ENCODE measurements at places on chromosomes 5 and 9. TPM values are rescaled to one million over a fixed set of nuclear protein-coding genes. Genes with fewer than 3 reads are reported as not detected.

SEC61B gene
- total RNA-seq, result 87.8 TPM

- no peak for DNase-seq
Observed at GRCh38 chr9:137299203-137299565, 2.9 kb downstream of the NRARP start.

GRCh38 chr5:164335837-164336236, 830.4 kb downstream of the MAT2B start:
- DNase-seq, result no peak

DNA sequence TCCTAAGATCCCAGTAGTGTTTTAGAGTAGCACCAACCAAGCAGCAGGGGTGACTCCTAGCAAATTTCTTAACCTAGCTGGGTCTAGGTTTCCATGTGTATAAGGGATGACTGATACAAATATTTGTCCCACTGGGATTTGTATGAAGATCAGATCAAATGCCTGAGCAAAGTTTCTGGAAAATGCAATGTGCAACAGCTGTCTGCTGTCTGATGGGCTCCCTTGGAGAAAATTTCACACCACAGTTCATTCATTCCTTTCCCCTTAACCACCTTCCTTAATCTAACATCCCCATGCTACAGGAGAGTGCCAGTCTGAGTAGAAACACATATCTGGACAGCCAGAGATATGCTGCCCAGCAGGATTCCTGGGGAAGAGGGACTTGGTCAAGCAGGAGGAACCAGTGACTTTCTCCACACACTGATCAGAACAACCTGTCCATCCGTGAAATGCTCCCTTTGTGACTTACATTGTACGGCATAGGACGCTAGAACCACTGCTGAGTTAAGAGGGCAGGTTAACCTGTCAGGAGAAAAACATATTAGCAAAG, 53.3 kb downstream of the PTPN3 start:
- DNase-seq, result no peak

DNA sequence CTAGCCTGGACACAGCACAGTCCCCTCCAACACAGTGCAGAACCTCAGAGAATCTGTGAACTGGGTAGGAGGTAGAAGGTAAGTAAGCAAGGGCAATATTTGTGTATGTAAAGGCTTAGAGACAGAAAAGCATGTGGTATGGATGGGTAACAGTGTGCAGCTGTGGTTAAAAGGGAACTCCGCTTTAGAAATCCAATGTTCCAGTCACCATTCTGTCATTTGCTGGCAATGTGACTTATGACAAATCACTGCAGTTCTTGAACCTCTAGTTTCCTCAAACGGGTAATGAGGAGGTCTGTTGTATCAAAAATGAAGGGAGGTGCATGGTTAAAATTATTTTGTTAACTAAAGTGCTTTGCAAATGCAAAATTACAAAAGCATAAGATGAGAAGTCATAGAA, 125.5 kb upstream of the IFNE start:
- no peak for DNase-seq

DNA sequence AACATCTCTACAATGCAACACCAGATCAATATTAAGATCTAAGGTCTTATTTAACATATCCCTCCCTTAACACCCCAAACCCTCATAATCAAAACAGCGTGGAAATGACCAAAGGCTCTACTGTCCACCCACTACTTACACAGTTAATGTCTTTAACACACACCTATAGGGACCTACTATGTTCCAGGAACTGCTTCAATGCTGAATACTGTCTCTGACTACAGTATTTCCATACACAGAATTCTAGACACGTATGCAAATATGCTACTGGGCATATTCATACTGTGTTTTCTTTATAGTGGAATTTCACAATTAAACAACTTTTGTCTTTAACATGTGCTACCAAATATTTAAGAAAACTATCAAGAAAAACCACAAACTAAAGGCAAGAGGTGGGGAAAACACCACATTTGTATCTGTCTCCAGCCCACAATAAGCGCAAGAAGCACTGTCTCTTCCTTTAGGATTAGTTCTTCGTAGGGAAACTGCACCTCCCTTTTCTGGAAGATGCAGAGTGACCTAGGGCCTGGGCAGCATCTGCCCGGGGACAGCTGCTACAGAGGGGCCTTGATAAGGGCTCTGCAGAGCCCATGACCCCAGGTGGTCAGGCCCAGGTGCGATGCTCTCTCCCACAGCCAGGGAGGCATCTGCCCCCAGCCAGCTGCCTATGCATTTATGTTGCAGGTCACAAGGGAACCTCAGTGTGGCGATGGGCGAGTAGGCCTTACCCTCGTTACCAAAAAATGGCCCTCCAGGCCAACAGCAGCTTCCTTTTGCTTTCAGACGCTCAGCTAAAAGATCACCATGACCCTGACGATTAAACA, 55.2 kb downstream of the PSMB7 start:
- DNase-seq, result no peak

DNA sequence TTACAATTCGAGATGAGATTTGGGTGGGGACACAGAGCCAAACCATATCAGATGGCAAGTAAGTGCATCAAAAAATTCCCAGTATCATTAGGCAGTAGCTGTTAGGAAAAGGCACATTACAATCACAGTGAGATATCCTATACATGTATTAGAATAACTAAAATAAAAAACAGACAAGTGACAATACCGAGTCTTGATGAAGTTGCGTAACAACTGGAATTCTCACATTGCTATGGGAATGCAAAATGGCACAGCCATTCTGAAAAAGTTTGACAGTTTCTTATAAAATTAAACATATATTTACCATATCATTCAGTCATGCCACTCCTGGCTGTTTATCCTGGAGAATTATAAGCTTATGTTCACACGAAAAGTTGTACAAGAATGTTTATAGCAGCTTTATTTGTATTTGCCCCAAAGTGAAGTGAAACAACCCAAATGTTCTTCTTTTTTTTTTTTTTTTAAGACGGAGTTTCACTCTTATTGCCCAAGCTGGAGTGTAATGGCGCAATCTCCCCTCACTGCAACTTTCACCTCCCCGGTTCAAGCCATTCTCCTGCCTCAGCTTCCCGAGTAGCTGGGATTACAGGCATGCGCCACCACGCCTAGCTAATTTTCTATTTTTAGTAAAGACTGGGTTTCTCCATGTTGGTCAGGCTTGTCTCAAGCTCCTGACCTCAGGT, 93.1 kb upstream of the TLE1 start:
- no peak for DNase-seq

DNA sequence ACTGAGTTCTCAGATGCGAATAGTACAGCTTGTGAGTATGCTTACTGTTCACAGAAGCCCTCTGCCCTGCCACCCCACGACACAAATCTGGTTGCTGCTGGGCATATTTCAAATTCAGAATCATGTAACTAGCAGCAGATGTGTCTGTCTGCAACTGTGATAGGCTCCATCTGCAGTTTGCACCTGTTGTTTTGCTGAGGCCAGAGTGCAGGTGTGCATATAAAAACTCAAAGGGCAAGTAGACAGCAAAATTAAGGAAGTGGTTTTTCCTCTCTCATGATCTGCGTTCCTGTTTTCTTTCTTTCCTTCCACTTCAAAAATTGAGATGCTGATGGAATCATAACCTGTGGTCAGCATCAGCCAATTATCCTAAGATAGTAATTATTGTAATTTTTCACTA, 1000.5 kb downstream of the PTPRD start:
- DNase-seq, result no peak

DNA sequence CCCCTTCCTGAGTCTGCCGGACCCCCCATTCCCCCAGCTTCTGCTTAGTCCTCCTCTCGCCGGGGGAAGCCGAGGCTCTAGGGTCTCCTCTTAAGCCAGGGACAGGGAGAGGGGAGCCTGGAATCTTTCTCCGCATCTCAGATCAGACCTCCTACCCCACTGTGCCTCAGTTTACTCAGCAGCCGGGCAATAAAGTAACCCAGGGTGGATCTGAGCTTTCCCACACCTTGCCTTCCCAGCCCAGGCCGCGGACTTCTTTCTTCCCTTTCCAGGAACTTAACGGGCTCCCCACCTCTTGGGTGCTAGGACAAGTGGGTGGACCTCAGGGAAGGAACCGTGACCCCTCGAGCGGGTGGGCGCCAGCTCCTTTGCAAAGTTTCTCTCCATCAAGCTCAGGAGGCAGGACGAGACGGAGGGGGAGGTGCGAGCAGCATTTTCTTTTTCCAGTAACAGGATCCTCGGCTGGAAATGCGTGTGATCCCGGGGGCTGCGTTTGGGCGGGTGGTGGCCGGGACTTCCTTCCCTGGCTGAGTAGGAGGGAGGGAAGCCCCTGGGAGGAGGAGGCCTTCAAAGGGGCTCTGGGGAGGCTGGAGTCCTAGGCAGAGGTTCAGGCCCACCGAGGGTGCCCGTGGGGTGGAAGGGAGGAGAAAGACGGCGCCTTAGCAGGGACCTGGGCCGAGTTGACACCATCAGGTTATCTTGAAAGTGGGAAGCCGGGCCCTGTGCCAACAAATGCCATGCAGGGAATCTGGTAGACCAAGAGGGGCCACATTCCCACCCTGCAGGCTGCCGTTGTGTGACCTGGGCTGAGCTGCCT, 795 bp downstream of the DAB2IP start:
- no peak for DNase-seq

- DNase-seq, result no peak
Observed at GRCh38 chr9:132230605-132231004, 68.7 kb downstream of the NTNG2 start.

GRCh38 chr5:125139590-125139989, 393.2 kb upstream of the ZNF608 start:
- no peak for DNase-seq

- DNase-seq, result no peak
Observed at GRCh38 chr9:4826417-4827166, 33.8 kb downstream of the RCL1 start.

DNA sequence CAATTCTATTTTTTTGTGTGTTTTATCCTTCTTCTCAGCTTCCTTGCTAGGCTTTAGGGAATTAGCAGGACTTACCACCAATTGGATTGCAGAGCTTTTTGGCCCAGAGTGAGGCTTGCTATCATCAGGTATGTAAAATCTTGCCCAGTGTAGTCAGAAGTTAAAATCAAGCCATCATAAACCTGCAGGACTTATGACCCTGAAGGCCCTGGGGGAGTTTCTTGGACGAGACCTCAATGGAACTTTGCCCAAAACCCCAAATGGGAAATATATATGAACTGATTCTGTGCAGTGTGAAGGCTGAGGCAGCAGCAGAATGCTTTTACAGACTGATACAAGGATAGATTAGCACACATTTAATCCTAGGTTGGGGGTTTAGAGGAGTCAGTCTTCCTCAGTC, 287.0 kb downstream of the SH3GL2 start:
- no peak for DNase-seq

- peak; percentile 54 for DNase-seq
Observed at GRCh38 chr9:91421128-91421765, 2.4 kb downstream of the NFIL3 start.

- no peak for DNase-seq
Observed at GRCh38 chr5:177294632-177295031, 8.9 kb downstream of the RAB24 start.

DNA sequence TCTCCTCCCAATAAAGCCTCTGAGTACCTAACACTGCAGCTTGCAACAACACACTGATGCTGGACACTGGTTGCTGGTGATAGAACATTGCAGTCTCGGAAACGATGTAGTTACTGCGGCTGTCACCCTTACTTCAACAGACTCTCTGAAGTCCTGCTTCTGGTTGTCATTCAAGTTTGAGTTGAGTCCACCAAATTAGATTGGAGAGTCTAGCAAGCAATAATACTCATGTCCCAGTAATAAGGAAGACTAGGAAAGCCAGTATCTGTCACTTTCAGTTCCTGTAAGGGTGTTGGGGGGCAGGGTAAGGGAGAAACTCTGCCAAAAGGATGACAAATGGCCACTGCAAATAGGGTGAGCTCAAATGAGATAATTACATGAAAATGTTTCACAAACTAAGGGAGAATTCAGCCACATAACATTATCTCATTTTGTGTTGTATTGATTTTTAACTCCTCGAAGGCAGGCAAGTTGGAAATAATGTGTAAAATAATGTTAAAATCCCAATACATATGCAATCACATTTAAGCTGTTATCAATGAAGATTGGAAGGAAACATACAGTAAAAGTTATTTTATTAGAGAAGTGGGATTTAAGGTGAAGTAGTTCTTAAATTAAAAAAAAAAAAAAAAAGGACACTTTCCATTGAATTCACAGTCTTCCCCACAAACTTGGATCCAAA, 849 bp upstream of the IFT74 start:
- DNase-seq, result no peak

DNA sequence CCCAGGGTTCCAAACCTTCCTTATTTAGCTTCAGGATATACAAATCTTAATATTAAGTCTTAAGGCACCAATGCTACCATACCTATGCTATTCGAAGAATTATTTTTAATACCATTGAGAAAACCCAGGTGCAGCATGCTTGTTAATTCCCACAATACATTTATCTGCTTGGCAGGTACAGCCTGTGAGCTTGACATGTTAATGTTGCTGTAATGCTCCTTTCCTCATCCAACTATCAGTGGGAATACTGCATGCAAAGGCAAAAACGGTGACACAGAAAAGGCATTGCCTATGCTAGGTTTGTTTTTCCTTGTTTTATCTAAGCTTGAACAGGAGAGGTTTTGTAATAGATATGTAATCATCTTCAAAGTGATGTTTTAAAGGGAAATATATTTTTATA, 135.7 kb upstream of the COX7C start:
- no peak for DNase-seq

DNA sequence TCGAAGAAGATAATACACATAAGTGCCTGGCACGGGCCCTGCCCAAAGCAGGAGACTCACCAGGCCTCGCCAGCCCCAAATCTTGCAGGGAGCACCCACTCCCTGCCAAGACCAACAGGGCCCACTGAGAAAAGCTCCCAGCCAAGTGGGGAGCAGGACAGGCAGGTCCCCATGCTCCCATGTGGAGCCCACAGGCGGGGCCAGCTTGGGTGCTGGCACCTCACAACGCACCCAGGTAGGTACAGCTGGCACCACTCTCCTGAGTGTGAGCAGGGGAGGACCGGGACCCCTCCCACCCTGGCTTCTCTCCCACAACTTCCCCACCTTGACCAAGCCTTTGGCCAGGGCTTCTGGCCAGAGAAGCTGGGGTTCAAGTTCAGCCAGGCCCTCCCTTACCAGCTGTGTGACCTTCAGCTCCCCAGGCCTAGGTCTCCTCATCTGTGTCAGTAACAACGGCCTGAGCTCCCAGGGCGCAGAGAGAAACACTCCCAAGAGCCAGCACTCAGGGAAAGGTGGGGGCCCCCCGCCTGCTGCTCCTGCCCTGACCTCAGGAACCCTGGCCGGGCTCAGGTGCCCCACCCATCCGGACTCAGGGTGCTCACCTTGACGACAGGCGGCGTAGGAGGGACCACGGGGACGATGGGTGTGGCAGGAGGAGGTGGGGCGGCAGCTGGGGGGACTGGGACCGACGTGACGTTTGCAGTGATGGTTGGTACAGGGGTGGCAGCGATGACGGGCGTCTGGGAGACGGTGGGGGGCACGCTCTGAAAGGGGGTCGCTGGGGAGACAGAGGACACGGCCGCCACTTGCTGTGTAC, 17.8 kb downstream of the BRD3 start:
- no peak for DNase-seq
